Left ventricle myocardium superior (tissue), 1 donor: ENCODE measurements at places on chromosomes 16 and 17.

GRCh38 chr16:76197900-76198299 is 79.3 kb upstream of the CNTNAP4 start:
- DNase-seq, result no peak

DNA sequence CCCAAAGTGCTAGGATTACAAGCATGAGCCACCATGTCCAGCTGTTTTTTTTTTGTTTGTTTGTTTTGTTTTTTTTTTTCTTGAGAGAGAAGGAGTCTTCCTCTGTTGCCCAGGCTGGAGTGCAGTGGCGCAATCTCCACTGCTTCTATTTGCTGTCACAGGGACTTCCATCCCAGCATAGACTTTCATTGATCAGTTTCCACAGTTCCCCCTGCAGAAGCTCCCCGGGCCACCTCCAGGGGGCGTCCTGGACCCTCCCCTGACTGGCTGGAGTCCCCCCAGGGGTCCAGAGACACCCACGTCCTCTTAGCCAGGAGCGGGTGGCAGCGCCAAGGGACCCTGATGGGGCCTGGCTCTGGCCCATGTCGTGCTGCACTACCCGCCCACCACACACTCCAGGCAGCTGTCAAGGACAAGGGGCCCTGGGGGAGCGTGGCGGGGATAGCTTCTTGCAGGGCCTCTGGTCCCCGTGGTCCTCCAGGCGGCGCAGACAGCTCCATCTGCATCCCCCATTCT is 3.1 kb upstream of the NPW start:
- DNase-seq, result peak; percentile 30

DNA sequence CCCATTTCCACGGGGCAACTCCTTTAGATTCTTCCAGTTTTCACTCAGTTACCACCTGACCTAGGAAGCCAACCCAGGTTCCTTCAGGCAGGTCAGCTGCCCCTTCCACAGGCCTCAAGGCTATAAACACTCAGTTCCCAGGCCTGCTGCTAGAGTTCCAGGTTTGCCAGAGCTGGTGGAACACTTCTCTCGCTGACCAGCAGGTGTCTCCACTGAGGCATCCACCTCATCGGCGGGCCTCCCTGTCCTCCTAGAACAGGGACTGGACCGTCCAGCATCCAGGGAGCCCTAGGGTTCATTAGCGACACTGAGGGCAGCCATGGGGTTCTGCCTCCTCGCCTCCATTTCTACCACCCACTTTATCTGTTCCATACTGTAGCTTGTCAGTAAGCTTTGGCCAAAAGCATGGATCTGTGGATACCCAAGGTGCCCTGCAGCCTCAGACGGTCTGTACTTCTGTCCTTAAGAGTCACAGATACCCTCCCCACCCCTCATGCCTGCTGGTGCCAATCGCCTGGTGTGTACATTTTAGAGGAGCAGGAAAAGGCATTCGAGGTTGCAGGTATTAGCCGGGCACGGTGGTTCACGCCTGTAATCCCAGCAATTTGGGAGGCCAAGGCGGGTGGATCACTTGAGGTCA is 29.0 kb downstream of the PIMREG start:
- peak; percentile 80 for DNase-seq

DNA sequence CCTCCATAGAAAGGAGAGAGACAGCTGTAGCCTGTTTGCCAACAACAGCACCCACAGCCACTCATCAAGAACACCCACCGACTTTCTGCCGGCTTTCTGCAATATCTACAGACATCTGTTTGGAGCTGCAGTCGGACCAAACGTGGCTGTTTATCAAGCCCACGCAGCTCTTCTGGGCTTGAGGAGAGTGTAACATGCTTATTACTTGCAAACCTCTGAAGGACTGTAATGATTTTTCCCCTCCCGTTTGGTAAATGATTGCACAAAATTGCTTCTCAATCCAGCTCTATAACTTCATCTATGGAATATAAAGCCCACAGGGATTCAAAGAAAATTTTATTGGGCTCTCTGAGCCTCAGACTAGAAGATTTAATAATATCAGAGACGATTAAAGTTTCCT is 100.5 kb downstream of the VAT1L start:
- no peak for DNase-seq
